Uterus (tissue), 4 donors: ENCODE measurements at places on chromosomes 7 and 10. TPM values are rescaled to one million over a fixed set of nuclear protein-coding genes. Genes with fewer than 3 reads are reported as not detected.
A peak's percentile ranks its signal among the peaks of the same experiment; 100 is the strongest.

Gene NCF1
- total RNA-seq, result 0.55 TPM

Gene TBATA
- total RNA-seq, result not detected

GRCh38 chr7:55083206-55083605 is 64.4 kb downstream of the EGFR start:
- H3K4me3 ChIP-seq, result no peak overlapping the region
- H3K36me3 ChIP-seq, result no peaks in the 10 kb centered on the region
- DNase-seq, result no peak
- no peaks in the 10 kb centered on the region for H3K4me1 ChIP-seq

DNA sequence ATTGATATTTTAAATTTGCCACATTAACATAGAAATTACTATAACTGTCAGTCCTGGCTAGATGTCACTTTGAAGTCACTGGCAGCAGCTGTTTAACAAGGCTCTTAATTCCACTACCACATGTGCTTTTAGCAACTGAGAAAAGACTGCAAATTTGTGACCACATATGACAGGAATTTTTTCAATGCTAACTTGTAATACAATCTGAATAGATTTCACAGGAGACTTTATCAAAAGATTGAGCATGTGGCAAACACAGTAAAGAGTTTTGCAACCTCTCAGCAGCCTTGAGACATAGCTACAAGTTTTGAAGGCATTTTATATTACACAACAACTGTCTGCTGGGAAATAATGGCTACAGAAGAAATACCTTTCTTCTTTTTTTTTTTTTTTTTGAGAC is 73.0 kb downstream of the MICU1 start:
- no peaks in the 10 kb centered on the region for H3K4me1 ChIP-seq
- no peak for DNase-seq
- no peak overlapping the region for H3K4me3 ChIP-seq
- no peak overlapping the region for H3K27ac ChIP-seq

Gene MACC1
- total RNA-seq, result 1.0 TPM

DNA sequence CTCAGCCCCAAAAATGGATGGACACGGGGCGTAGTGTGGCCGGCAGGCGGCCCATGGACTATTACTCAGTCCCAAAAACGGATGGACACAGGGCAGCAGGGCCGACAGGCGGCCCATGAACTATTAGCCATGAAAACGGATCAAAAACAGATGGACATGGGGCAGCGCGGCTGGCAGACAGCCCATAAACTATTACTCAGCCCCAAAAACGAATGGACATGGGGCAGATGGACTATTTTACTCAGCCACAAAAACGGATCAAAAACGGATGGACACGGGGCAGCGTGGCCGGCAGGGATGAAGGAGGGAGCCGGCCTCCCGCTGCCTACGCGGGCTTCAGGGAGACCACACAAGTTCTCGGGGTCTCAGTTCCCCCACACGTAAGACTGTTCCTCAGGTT is 32.9 kb downstream of the GPER1 start:
- no peak for DNase-seq
- H3K36me3 ChIP-seq, result no peaks in the 10 kb centered on the region
- H3K4me1 ChIP-seq, result peaks cover 11% of the 10 kb centered on the region
- no peak overlapping the region for H3K4me3 ChIP-seq

- DNase-seq, result no peak
- H3K36me3 ChIP-seq, result no peaks in the 10 kb centered on the region
- H3K27ac ChIP-seq, result peak overlapping the region; percentile 94
- H3K4me3 ChIP-seq, result peak overlapping the region; percentile 86
Measured at GRCh38 chr10:43138757-43139241, 554 bp downstream of the CSGALNACT2 start.

DNA sequence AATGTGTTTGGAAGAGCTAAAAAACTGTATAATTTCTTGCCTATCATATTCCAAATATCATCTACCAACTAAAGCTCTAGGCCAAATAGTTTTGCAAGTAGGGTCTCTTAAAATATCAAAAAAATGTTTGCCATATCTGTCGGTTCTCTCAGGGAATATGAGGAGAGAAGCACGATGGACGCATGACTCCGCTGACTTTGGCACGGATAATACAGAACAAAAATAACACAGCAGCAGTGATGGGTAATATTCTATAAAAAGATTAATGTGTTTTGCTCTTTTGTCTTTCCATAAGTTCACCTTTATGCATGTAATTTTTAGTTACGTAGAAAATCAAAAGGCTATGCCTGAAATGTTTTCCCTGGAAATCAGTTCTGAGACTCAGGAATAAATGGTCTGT is 919 bp upstream of the IDI2 start:
- no peak for DNase-seq
- no peak overlapping the region for H3K27ac ChIP-seq
- no peak overlapping the region for H3K4me3 ChIP-seq
- no peaks in the 10 kb centered on the region for H3K27me3 ChIP-seq
- H3K4me1 ChIP-seq, result no peaks in the 10 kb centered on the region

Gene NKX2-3
- total RNA-seq, result not detected

Gene CDK13
- 113 TPM for total RNA-seq

DNA sequence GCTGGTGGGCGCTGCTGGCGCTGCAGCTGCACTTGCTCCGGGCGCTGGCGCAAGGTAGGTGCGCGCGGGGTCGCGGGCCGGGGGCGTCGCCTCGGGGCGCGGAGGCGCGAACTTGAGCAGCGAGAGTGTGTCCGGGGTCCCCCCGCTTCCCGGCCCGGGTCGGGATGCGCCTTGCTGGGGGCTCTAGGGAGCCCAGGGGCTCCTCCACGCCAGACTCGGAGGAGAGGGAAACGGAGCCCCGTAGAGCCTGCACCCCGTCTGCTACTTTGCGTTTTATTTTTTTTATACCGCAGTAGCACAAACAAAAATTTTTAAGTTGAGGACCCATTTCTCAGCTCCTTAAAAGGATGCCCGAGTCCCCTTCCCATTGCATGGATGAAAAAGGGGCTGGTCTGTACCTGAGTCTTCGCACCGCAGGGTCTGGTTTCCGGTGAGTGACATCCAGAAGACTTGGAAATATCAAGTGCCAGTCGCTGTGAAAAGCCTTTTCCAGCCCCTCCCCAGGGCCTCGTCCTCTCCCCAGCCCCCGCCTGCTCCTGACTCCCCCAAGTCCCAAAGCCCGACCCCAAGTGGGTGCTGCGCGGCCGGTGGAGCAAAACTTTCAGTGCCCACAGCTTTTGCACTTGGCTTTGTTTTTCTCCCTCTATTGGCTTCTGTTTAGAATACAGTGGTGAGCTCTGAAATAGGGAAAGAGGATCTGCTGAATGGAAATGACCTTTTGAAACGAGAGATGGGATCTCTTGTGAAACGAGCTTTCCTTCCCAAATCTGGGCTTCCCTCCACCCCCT is 973 bp downstream of the SDK1 start:
- H3K4me1 ChIP-seq, result peaks cover 5% of the 10 kb centered on the region
- no peaks in the 10 kb centered on the region for H3K36me3 ChIP-seq
- H3K4me3 ChIP-seq, result peak overlapping the region; percentile 56
- no peak for DNase-seq

GRCh38 chr10:125774581-125775191 is 935 bp downstream of the MMP21 start:
- H3K27ac ChIP-seq, result no peak overlapping the region
- H3K36me3 ChIP-seq, result no peaks in the 10 kb centered on the region
- H3K4me3 ChIP-seq, result no peak overlapping the region
- no peak for DNase-seq
- no peaks in the 10 kb centered on the region for H3K27me3 ChIP-seq
- H3K4me1 ChIP-seq, result no peaks in the 10 kb centered on the region

Gene IFIT3
- 24.1 TPM for total RNA-seq

- H3K27me3 ChIP-seq, result no peaks in the 10 kb centered on the region
- H3K27ac ChIP-seq, result no peak overlapping the region
- no peak overlapping the region for H3K4me3 ChIP-seq
Measured at GRCh38 chr7:102075126-102075525, 211.5 kb upstream of the SH2B2 start.

- H3K27ac ChIP-seq, result no peak overlapping the region
- H3K27me3 ChIP-seq, result no peaks in the 10 kb centered on the region
- H3K4me3 ChIP-seq, result no peak overlapping the region
- no peaks in the 10 kb centered on the region for H3K4me1 ChIP-seq
Measured at GRCh38 chr7:33418251-33418701, 288.9 kb downstream of the BBS9 start.

- H3K27ac ChIP-seq, result no peak overlapping the region
Measured at GRCh38 chr7:142910481-142910880, 23.1 kb downstream of the TRPV5 start.

- no peaks in the 10 kb centered on the region for H3K27me3 ChIP-seq
- H3K27ac ChIP-seq, result no peak overlapping the region
- DNase-seq, result no peak
- no peaks in the 10 kb centered on the region for H3K36me3 ChIP-seq
- no peaks in the 10 kb centered on the region for H3K4me1 ChIP-seq
- no peak overlapping the region for H3K4me3 ChIP-seq
Measured at GRCh38 chr7:124603066-124603465, 162.5 kb downstream of the GPR37 start.

Gene TLX1
- not detected for total RNA-seq

DNA sequence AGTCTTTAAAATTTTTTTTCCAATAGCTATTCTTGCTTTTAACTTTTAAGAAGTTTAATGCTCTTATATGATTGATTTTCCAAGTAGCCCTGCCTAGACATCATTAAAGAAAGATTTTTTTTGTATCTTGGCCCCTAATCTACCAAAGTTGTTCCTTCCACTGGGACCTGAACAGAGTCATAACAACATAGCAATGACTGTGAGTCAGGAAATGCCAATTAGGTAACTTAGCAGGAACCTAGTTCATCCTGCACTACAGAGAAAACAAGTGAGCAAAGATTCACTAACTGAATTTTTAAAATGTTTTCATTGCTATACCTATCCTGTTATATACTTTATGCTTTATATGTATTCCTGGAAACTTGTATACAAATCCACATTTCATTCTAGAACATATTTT is 284.7 kb downstream of the BICC1 start:
- no peak overlapping the region for H3K4me3 ChIP-seq
- no peak overlapping the region for H3K27ac ChIP-seq
- H3K36me3 ChIP-seq, result no peaks in the 10 kb centered on the region
- H3K27me3 ChIP-seq, result no peaks in the 10 kb centered on the region

Gene IFIT1B
- not detected for total RNA-seq

DNA sequence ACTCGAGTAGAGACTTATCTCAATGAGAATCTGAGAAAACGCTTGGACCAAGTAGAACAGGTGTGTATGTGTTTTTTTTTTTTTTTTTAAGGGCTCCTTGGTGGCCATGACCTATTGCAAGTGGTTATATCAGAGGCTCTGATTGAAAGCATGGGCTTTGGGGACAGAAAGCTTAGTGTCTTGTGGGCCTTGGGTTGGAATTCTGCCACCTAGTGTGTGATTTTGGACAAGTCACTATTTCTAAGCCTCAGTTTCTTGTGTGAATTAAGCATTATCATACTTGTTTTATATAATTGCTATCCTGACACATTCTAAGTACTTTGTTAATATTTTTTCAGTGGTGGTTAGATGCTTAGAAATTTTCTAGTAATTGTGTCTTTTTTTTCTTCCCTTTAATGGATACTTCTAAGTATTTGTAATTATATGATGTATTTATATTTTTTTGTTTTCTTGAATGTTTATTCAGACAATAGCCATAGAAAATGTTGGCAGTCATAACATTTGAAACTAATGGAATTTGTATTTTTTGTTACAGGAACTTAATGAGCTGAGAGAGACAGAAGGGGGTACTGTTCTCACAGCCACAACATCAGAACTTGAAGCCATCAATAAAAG is 33.1 kb downstream of the SMC3 start:
- no peak overlapping the region for H3K4me3 ChIP-seq
- H3K27me3 ChIP-seq, result no peaks in the 10 kb centered on the region
- no peak overlapping the region for H3K27ac ChIP-seq
- no peaks in the 10 kb centered on the region for H3K36me3 ChIP-seq

DNA sequence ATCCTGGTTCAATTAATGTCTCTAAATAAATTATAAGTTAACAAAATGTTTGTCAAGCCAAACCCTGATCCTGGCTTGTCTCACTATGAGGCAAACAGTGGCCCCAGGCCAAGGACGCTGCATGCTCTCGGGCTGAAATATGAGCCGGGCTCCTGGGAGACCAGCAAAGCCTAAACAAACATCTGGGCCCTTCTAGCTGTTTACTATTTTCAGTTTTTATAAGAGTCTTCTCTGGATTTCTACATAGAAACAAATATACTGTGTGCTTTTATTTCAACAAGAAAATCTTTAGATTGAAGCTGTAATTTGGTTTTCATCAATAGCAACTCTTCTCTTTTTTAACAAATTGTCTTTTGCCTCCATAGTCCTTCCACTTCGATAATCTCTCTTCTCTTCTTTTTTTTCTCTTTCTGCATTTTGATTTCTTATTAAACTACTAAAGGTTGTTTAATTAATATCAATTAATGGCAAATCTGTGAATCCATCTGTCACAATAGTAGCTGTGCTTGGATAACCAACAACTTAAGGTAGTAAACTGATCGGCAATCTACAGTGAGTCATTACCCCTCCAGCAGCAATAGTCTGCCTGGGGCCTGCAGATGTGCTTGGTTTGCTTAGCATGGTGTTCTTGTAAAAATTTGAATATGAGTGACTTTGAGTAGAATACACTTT is 83.3 kb upstream of the DNAJC1 start:
- peak overlapping the region; percentile 63 for H3K27ac ChIP-seq
- no peaks in the 10 kb centered on the region for H3K27me3 ChIP-seq
- no peaks in the 10 kb centered on the region for H3K4me1 ChIP-seq

Gene HNRNPA2B1
- 218 TPM for total RNA-seq

- H3K27ac ChIP-seq, result no peak overlapping the region
- no peaks in the 10 kb centered on the region for H3K27me3 ChIP-seq
- H3K36me3 ChIP-seq, result no peaks in the 10 kb centered on the region
- DNase-seq, result no peak
Measured at GRCh38 chr7:126450269-126450671, 802.5 kb downstream of the GRM8 start.

Gene LRRC61
- total RNA-seq, result 5.9 TPM

Gene TPK1
- total RNA-seq, result 178 TPM

Gene ANKRD61
- total RNA-seq, result not detected

DNA sequence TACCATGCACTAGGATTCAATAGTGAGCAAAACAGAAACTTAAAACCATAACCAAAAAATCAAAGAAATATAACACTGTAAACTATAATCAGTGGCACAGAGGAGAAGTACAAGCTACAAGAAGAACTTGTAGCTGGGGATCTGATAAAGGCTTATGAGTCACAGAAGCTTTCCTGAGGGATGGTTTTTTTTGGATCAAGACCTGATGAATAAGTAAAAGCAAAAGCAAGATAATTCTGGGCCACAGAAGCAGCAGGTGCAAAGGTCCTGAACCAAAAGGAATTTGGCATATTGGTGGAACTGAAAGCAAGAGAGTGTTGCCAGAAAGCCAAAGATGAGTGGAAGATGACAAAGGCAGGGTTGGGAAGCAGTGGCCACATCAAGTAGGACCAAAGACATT is 37.4 kb upstream of the BET1 start:
- no peak overlapping the region for H3K4me3 ChIP-seq
- no peaks in the 10 kb centered on the region for H3K4me1 ChIP-seq
- no peak overlapping the region for H3K27ac ChIP-seq
- no peak for DNase-seq
- no peaks in the 10 kb centered on the region for H3K36me3 ChIP-seq

Gene SPDYE6
- not detected for total RNA-seq
